ENCODE measurements at places on chromosomes 16 and 17.

GRCh38 chr16:89413811-89414585 is 76.4 kb downstream of the ANKRD11 start:
- no peak for DNase-seq

GRCh38 chr16:5977329-5977728 is 879.7 kb upstream of the EEF2KMT start:
- DNase-seq, result no peak

- no peak for DNase-seq
These were observed 10.6 kb downstream of the FBXO39 start for GRCh38 chr17:6786618-6787017.

DNA sequence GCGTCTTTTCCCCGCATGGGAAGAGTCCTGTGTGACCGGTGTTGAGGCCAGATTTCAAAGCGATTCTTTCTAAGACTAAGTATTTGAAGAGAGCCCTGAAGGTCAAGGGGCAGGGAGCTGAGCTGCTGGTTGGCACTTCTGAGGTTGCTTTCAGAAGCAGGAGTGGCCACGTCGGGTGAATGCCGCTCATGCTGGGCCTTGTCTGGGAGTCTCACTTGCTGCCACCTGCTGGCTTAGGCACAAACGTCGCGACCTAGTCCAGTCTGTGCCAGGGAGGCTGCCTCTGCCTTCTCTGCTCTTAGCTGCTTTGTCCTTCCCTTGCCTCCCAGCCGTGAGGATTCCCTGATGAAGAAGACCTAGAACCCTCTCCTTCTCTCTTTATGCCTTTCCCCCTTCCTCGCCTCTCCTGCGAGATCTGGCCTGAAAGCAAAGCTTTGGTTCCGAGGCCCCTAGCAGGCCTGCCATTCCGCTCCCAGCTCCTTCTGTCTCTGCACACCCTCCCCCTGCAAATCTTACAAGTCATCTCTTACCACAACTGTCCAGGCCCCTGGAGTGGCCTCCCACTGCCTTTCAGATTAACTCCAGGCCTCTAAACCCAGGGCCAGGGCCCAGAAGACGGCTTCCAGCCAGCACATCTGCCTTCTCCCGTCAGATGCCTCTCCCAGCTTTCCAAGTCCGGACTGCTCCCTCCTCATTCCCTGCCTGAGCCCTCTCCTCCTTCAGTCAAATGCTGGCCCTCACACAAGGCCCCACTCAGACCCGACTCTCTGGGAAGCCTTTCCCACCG is 11.4 kb downstream of the CTNS start:
- DNase-seq, result peak; percentile 54

DNA sequence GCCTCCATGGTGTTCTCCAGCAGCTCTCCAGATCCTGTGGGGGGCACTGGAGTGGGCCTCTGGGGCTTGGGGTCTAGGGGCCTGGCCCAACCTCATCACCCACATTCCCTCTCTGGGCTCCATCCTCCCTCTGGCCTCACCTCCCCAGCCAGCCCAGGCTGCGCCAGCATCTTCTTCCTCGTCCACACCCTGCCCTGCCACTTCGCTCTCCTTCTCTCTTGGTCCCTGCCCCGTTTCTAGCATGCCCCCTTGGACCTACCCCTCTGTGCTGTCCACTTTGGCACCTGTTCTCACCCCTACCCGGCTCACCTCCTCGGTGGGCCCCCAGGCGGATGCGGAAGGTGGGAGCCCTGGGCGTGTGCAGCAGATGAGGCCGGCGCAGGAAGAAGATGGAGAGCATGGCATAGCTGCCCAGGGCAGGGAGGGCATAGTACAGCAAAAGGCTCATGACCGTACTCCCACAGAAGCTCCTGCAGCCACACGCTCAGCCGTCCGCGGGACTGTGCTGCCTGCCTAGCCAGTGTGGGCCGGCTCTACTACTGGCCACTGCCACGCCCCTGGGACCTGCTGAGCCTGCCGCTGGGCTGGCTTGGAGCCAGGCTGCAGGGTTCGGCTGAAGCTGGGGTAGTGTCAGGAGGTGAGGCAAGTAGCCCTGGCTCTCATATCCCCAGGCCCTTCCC is at the start of gene GDPD3:
TSS of gene GDPD3 (minus strand) at position 507 of the 680 bp plus-strand sequence. CDS start at position 448, 59 bp downstream.
- no peak for DNase-seq

- no peak for DNase-seq
These were observed 9.8 kb downstream of the SOX8 start for GRCh38 chr16:991345-991744.

- DNase-seq, result no peak
These were observed 4.5 kb upstream of the FOXL1 start for GRCh38 chr16:86573646-86574508.

DNA sequence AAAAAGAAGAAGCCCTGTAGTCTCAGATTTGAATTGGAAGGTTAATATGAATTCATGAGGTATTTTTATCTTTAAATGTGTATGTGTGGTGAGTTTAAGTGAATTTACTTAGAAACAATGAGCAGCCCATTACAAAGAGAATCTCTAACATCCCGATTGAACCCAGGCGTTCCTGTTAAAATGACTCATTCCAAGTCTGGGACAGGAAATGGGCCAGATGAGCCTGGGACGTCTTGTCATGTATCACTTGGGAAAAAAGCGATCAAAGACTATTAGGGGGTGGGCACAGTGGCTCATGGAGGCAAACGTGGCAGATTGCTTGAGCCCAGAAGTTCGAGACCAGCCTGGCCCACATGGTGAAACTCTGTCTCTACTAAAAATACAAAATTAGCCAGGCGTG is 81.6 kb downstream of the SEC14L1 start:
- DNase-seq, result no peak

DNA sequence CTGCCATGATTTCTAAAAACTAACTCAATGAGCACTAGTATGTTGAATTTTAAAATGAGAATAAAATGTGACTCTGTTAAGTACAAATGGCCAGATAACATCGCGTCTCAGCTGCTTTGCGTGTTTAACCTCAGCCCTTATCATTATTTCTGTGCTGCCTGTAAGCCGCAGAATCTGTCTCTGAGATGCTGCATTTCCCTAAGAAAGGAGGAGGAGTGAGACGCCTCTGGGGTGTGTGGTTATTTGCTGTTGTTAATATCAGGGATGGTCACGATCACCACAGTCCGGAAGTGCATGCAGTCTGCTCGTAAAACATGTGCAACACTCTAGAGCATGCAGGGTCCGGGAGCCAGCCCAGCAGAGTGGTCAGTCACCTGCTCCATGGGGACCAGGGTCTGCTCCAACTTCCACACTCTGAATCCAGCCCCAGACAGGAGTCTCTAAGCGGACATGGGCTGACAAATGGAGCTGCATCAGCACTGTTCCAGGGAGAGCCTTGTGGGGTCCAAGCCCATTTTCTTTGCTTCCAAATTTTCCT is 342.5 kb downstream of the MAF start:
- DNase-seq, result no peak

All from mesothelial cell of epicardium (in vitro differentiated cells).